ENCODE measurements at places on chromosomes 7 and 10.

DNA sequence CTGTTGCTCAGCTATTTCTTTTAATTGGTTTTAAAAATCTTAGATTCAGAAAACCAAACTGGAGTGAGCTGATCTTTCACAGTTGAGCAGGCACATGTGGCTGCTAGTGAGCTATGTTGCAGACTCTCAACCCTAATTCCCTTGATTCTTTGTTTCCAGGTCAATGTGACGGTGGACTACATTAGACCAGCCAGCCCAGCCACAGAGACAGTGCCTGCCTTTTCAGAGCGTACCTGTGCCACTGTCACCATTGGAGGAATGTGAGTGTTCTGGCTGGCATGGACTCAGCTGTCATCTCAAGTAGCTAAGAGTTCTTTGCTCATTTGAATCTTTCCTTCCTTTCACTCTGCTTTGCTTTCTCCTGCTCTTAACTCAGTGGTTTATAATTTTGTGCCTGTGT, 187.1 kb downstream of the LRRC4 start:
- no peak for DNase-seq

DNA sequence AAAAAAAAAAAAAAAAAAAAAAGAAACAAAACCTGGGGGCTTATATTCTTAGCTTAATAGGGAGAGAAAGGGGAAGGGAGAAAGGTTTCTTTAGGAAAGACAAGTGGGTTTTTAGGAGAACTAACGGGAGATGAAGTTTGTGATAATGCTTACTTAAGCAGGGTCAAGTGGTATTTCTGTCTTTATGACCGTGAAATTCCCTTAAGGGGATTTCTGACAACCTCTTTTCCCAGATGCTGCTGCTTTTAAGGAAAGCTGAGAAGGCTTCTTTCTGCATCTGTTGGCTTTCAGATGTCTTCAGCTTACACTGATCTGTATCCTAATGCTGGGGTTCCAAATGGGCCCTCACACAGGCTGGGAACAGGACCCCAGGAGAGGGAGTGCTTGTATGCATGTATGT, 42.6 kb downstream of the ADAMTS14 start:
- no peak for DNase-seq

GRCh38 chr10:113879691-113880090, 25.2 kb downstream of the NHLRC2 start:
- no peak for DNase-seq

- DNase-seq = no peak
Measured at GRCh38 chr10:49182776-49183175, 5.4 kb downstream of the TMEM273 start.

DNA sequence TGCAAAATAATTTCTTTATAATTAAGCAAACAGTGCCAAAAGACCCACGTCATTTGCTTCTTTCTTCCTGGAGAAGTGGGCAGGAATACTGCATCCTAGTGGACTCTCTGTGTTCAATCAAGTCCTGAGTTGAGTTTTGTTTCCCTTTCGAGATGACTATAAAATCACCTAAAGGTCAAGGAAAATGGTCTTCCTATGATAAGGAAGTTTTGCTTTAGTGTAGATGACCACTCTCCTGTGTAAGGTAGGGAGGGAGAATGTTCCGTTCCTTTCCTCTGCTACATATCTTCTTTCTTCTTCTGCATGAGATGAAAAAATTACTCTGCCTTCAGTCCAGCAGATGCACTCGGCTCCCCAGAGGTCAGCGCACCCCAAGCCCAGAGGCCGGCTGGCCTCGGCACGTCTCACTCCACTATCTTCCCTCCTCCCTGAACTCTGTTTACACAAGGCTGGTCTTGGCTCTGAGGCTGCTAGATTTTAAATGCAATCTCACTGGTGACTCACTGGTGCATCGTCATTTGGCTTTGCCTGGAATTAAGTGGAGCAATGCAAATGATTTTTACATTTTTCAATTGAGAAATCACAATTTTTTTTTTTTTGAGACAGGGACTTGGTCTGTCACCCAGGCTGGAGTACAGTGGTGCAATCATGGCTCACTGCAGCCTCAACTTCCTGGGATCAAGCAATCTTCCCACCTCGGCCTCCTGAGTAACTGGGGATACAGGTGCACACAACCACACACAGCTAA, 18.6 kb upstream of the VDAC2 start:
- DNase-seq = no peak

GRCh38 chr10:29618341-29619171, 16.2 kb downstream of the SVIL start:
- no peak for DNase-seq

DNA sequence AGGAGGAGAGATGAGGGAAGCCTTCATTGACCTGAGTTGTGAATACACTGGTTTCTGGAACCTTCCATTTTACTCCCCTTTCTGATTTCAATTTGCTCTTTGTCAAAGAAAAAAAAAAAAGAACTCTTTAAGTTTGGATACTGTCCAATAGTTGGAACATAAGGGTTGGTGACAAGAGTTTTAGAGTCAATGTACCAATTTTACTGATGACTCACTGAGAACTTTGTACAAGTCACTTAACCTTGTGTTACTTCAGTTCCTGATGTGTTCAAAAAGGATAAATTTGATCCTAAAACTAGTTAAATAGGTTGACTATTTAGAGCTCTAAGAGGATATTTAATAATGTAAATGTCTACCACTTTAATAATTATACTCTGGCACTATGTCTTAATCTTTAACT, 4.1 kb upstream of the CDK14 start:
- no peak for DNase-seq

GRCh38 chr7:48298779-48299178, 127.5 kb downstream of the ABCA13 start:
- DNase-seq = no peak

GRCh38 chr10:48768144-48768766, 83.6 kb downstream of the WDFY4 start:
- DNase-seq = no peak

DNA sequence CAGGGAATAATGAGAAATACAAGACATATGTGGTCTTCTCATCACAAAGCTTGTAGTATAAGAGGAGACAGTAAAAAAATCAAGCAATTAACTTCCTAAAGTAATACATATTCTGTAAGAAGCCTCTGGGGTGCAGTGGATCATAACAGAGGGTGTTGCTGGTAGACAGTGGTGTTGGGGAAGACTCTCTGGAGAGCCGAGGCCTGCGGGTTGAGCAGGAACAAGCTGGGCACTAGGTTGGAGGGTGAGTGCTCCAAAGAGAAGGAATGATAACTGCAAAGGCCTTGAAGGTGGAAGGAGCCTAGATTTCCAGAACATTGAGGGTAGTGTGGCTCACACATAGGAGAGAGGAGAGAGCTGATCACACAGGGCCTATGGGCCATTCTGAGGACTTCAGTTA, 1.5 kb downstream of the GIMAP4 start:
- DNase-seq = no peak

DNA sequence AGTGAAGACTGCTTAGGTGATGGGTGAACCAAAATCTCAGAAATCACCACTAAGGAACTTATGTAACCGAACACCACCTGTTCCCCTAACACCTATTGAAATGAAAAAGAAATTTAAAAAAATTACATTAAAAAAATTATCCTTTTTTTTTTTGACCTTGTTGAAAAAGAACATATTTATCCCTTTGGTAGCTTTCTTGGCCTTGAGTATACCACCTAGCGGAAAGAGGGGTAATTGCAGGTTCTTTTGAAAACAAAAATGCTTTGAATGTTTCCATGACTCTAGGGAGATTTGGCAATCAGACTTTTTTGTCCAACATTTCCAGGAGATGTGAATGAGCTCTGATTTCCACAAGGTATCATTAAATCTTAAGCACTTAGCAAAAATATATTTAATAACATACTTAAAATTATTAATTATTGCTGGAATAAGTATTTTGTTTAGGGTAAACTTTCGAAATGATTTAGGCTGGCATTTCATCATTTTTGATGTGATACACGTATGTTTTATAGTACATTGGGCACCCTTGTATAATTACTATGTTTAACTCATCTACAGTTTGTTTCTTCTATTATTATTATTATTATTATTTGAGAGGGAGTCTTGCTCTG, 47.0 kb upstream of the ELMO1 start:
- DNase-seq = no peak

- DNase-seq = no peak
Measured at GRCh38 chr10:128473911-128474310, 347.7 kb upstream of the MKI67 start.

DNA sequence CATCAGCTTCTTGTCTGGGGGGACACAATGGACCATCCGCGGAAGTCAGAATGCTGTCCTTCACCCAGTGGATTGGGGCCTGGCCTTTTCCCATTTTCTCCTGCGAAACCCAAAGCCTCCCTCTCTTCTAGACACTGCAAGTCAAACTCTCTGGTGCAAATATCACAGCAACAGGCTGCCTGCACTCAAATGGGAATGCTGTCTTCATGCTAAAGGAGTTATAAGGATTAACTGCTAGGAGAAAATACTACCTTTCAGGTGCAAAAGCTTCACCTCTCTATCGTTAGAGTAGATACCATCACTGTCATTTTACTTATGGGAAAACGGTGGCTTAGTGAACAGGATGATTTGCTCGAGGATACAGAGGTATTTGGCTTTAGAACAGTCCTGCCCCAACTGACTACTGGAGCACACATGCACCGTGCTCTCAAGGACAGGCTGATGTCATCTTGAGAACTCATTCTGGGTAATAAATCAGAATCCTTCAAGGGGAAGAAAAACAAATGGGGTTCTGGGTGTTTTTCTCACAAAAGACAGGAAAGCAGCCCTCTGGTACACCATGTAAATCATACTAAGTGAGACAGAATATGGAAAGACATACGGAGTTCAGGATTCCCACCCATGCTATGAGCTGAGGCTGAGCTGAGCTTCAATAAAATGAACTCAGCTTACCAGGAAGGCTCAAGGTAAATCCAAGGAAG, 100.9 kb downstream of the SAMD9 start:
- no peak for DNase-seq

GRCh38 chr10:82089327-82089726, 214.3 kb downstream of the NRG3 start:
- DNase-seq = no peak

GRCh38 chr7:100946766-100947365, 2.5 kb upstream of the MUC3A start:
- no peak for DNase-seq

DNA sequence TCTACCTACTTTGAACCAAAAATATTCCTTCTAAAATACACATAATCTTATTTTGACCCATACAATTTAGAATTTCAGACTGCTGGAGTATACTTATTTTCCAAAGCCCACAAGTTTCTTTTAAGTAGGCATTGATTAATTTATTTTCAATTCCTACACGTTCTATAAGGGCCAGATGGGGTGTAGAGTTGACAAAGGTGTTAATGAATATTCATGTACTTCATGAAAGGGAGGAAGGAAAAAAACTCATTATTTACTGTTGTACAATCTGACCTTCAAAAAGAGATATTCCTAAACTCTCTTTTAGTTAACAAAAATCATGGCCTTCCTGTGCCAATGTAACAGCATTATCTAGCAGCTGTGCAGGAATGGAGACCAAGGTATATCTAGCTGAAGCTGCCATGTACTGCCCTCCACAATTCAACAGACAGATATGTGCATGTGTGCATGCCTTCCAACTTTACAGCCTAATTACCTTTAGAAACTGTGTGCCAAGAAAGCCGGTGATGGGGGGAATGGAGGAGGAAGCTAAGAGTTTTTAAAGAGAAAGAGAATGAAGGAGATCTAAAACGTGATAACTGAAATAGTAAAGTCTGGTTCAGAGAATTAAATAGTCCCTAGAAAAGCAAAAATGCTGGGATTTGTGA, 108.9 kb downstream of the UPF2 start:
- DNase-seq = no peak

DNA sequence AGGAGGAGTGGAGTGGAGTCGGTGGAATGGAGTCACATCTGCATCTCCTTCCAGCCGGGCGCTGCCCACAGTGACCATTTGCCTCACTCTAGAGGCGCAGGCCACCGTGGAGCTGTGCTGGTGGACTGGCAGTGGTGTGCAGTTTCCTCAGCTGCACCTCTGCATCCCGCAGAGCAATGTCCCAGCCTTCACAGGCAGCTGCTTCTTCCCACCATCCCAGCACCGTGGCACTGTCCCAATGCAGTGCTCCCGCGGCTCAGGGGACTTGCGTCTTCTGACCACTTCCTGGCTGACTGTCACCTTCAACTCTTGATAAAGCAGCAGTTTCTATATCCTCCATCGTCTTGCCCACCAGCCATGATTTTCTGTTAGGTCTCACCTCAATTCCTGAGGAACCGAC, 90.3 kb upstream of the SFMBT2 start:
- no peak for DNase-seq

GRCh38 chr7:43117095-43117494, 4.6 kb downstream of the HECW1 start:
- DNase-seq = no peak

GRCh38 chr10:51588984-51589383, 110.4 kb downstream of the CSTF2T start:
- no peak for DNase-seq

DNA sequence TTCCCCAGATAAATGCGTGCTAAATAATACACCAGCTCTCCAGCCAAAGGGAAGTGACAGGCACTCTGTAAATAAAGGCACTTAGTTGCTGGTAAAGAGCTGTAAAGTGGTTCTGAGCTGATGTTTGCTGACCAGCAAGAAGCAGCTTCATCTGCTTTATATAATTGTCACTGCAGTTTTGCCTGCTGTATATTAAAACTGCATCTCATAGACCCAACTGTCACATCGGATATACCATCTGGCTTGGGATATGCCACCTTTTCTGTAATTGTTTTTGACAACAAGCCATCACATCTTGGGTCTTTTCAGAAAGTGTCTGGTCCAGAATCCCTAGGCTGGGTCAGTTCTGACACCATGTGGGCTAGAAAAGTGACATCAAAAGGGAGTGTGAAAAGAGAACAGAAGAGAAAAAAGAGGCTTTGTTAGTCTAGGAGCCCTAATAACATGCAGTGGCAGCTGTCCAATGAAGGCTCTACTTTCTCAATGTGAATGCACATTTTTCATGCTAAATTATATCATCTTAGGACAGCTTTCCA, 697.6 kb downstream of the KCNMA1 start:
- DNase-seq = no peak

GRCh38 chr10:51358227-51358626, 283.9 kb downstream of the PRKG1 start:
- no peak for DNase-seq

GRCh38 chr10:71634531-71635164, 84.9 kb downstream of the C10orf105 start:
- no peak for DNase-seq

GRCh38 chr10:72330069-72330426, 24.7 kb downstream of the DNAJB12 start:
- no peak for DNase-seq

GRCh38 chr7:97104719-97105238, 12.7 kb upstream of the SDHAF3 start:
- peak; percentile 49 for DNase-seq

- no peak for DNase-seq
Measured at GRCh38 chr7:99380032-99380822, 5.7 kb downstream of the ARPC1B start.

DNA sequence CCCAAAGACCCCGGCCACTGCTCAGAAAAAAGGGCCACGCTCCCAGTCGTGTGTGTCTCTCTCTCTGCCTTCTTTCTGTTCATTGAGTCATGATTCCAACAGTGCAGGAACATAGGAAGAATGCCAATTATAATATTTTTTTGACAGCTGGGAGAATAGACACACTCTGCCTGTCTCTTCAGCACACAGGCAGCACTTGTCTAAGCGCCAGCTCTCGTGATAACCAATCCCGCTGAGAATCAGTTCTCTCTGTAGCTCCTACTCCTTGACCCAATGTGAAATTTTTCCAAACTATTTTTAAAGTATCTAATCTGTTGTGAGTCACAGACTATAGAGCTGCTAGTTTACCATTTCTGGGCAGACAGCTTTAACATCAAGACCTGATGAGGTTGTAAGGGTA, 145.7 kb upstream of the RHEB start:
- DNase-seq = no peak
